Chondrocyte (in vitro differentiated cells): ENCODE measurements at places on chromosomes 7 and 10. TPM values are rescaled to one million over a fixed set of nuclear protein-coding genes. Genes with fewer than 3 reads are reported as not detected.

GRCh38 chr7:35646289-35647023 lies 48.5 kb downstream of the HERPUD2 start:
- no peak for DNase-seq

- peak; percentile 43 for DNase-seq
These were observed 1.8 kb downstream of the TRPV6 start for GRCh38 chr7:142883571-142884285.

DNA sequence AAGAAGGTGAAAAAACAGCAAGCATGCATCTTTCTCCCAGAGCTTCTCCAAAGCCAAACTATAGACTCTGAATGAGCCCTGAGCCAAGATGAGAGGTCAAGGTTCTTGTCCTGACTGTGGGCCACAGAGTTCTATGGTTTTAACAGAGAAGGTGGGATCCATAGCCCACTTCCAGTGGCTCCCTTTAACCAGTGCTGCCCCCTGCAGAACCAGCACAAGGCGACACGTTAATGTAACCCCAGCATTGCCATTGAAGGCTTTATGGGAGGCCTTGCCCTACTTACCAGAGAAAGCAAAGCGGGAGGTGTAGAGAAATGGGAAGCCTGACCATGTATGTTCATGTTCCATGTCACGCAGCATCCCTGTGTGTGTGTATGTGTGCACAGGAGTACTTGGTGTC lies 243.6 kb downstream of the PRPF18 start:
- no peak for DNase-seq

DNA sequence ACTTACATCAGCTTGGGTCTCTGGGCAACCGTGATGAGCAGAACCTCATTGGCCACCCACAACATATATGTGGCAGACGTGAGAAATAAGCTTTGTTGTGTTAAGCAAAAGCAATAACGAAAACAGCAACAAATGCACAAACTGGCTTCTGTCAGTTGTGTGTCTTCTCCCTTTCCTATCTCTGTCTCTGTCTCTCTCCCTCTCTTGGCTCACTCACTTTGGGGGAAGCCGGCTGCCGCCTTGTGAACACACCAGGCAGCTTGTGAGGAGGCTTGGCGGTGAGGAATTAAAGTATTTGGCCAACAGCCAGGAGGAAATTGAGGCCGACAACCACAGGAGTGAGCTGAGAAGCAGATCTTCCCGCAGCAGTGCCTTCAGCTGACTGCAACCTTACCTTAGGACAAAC lies 21.9 kb upstream of the CDCA7L start:
- DNase-seq: no peak

GRCh38 chr7:6015917-6016652 lies 7.0 kb downstream of the AIMP2 start:
- no peak for DNase-seq

DNA sequence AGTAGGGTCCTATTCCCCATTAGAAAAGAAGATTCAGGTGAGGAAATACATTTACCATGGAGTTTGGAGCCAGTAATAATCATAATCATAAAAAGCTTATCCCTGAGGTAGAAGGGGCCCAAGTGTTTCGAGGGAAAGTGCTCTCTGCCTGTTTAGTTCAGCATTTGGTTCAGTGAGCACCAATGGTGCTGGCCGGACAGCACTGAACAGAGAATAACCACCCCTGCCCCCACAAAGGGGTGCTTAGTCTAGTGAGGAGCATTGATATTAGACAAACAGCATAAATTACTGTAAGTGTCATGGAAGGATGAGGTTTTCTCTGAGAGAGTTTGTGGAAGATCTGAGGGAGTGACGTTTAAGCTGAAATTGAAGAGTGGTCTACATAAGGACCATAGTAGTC lies 21.6 kb upstream of the ATE1 start:
- DNase-seq: no peak

GRCh38 chr7:82534684-82535083 lies 91.1 kb upstream of the CACNA2D1 start:
- no peak for DNase-seq

DNA sequence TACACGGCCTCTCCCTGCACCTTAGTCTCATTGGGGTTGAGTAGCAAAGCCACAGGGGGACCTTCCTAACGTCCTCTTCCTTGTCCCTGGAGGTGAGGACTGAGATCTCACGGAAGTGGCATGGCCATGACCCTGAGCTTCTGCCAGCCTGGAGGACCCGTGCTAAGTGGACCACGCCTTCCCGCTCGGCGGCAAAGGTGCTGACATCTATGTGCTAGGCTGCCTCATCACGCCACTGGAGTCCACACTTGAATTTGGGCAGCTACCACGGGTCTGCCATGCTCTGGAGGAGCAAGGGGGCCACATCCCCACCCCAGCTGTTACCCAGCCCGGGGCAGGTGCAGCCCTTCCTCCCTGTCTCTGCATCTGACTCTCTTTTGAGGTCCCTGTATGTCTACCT lies 15.3 kb downstream of the GHRHR start:
- DNase-seq: no peak

Gene ARHGEF35
- total RNA-seq: 0.75 to 2.7 TPM (median 2.0 TPM) in 3 replicates

Gene HMX2
- not detected in 3 replicates for total RNA-seq

Gene TMEM184A
- 0.07 to 0.22 TPM (median 0.15 TPM) in 3 replicates for total RNA-seq

Gene EPO
- total RNA-seq: not detected in 3 replicates

Gene ASZ1
- total RNA-seq: not detected in 3 replicates

Gene AKR1C8
- not detected in 3 replicates for total RNA-seq

Gene CALML5
- not detected in 3 replicates for total RNA-seq
